ENCODE measurements at places on chromosomes 3 and 15. TPM values are rescaled to one million over a fixed set of nuclear protein-coding genes. Genes with fewer than 3 reads are reported as not detected.
A peak's percentile ranks its signal among the peaks of the same experiment; 100 is the strongest.

The FSIP1 gene
- 0.75 TPM for total RNA-seq

The NR2E3 gene
- not detected for total RNA-seq

The TBL1XR1 gene
- total RNA-seq = 176 TPM

The CELF6 gene
- total RNA-seq = 1.7 TPM

The SEMA7A gene
- total RNA-seq = 15.8 TPM

The CIB2 gene
- total RNA-seq = 0.88 TPM

The PARP15 gene
- 52.8 TPM for total RNA-seq

The FBXW12 gene
- not detected for total RNA-seq

The CLRN1 gene
- not detected for total RNA-seq

GRCh38 chr3:67860429-67860828, 206.0 kb upstream of the SUCLG2 start:
- H3K4me3 ChIP-seq = no peak overlapping the region
- no peak overlapping the region for H3K27ac ChIP-seq
- no peaks in the 10 kb centered on the region for H3K36me3 ChIP-seq

GRCh38 chr15:96333131-96334016, 2.9 kb downstream of the NR2F2 start:
- H3K4me3 ChIP-seq = peak overlapping the region; percentile 57
- H3K27ac ChIP-seq = peak overlapping the region; percentile 78
- peak; percentile 42 for DNase-seq
- H3K36me3 ChIP-seq = peaks cover 9% of the 10 kb centered on the region

DNA sequence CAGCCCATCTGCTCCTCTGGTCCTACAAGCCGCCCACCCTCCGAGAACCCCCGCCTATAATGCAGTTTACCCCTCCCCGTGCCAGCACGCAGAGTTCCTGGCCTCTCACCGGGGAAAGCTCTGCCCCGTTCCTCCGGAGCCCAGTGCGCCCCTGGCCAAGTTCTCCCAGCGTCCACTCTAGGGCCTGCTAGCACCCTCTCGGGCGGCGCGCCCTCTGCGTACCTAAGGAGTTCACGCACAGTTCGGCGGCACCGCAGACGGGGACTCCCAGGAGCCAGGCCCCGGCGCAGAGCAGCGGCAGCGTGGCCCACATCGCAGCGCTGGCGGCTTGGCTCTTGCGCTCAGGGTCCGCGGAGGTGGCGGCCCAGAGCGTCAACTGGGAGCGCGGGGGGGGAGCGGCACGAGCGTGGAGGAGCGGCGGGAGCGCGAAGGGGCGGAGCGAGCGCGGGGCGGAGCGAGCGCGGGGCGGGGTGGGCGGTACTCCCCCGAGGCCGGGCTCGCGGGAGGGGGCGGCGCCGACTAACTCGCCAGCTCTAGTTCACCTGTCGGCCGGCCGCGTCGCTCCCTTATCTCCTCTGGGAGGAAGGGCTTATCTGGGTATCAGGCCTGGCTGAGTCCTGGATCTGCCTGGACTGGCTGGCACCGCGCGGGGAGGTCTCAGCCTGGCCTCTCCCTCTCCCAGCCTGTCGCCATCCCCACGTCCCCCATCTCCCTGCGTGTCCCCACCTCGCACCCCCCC, at the start of gene CTSH:
Gene CTSH, minus strand, starts transcription at position 378 of the 739 bp plus-strand sequence. Its CDS starts 65 bp downstream, at position 313.
- H3K36me3 ChIP-seq = no peaks in the 10 kb centered on the region
- peaks cover 5% of the 10 kb centered on the region for H3K4me1 ChIP-seq
- no peak within 1 kb of the TSS for H3K27ac ChIP-seq
- H3K4me3 ChIP-seq = peak within 1 kb of the TSS; percentile 77

DNA sequence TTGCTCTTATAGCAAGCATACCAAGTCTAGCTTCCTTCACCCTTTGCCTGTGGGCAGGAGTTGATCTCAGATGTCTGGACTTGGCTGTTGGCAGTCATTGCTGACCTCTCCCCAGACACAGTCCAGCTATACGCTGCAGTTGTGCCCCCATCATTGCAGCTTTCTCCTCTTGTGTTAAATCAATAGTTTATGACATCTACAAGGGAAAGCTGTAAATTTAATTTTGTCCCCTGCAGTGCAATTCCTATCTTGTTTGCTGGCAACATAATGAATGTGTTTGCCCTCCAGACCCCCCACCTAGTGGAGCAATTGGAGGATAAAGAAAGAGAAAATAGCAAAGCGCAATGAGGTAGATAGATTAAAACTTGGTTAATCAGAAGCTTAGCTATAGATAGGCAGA, 280.2 kb downstream of the LSAMP start:
- H3K27me3 ChIP-seq = no peaks in the 10 kb centered on the region
- no peaks in the 10 kb centered on the region for H3K36me3 ChIP-seq
- H3K27ac ChIP-seq = no peak overlapping the region

GRCh38 chr3:62602129-62602770, 228.9 kb upstream of the FEZF2 start:
- no peak overlapping the region for H3K4me3 ChIP-seq
- no peak overlapping the region for H3K27ac ChIP-seq
- no peaks in the 10 kb centered on the region for H3K36me3 ChIP-seq

DNA sequence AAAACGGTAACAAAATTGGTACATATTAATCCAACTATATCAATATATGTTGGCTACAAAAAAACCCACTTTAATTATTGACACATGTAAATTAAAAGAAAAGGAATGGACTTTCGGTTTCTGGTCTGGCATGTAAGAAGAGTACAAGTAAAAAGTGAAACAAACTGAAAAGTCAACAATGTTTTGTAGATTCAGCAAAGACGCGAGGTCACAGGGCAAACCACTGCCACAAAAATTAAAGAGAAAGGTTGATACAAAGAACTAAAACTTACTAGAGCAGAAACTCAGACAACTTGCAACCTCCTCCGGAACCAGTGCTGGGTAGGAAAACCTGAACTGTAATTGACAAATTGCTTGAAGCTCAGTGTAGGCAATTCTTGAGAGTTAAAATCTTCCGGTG, 110.6 kb upstream of the ARPP21 start:
- H3K4me1 ChIP-seq = no peaks in the 10 kb centered on the region
- DNase-seq = no peak
- no peaks in the 10 kb centered on the region for H3K27me3 ChIP-seq

GRCh38 chr15:76844096-76844495, 61.0 kb downstream of the SCAPER start:
- peaks cover 18% of the 10 kb centered on the region for H3K36me3 ChIP-seq
- no peaks in the 10 kb centered on the region for H3K27me3 ChIP-seq
- H3K4me3 ChIP-seq = no peak overlapping the region

DNA sequence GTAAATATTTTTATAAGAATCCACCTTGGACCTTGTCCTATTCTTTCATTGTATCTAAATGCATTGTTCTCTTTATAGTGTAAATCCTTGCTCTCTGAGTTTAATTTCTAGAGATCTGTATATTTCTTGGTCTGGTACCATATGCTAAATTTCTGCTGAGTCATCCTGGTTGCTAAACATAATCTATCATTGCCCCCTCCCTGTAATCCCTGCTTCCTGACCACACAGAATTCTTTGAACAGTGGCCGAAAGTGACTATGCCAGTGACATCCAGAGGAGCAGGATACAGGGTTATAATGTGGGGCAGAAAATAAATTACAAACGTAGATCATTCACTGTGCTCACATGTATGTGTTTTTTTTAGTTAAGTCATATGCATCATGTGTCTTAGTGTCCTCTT, 143.1 kb downstream of the DIPK2A start:
- H3K27ac ChIP-seq = no peak overlapping the region
- DNase-seq = no peak
- no peaks in the 10 kb centered on the region for H3K4me1 ChIP-seq
- H3K36me3 ChIP-seq = no peaks in the 10 kb centered on the region
- no peak overlapping the region for H3K4me3 ChIP-seq

- no peak overlapping the region for H3K4me3 ChIP-seq
- H3K27ac ChIP-seq = no peak overlapping the region
- no peaks in the 10 kb centered on the region for H3K4me1 ChIP-seq
- no peak for DNase-seq
- H3K27me3 ChIP-seq = no peaks in the 10 kb centered on the region
- peaks cover 43% of the 10 kb centered on the region for H3K36me3 ChIP-seq
These were observed 49.1 kb upstream of the SATB1 start for GRCh38 chr3:18474202-18474601.

GRCh38 chr3:148083526-148084182, 614.0 kb upstream of the AGTR1 start:
- H3K4me1 ChIP-seq = no peaks in the 10 kb centered on the region
- no peaks in the 10 kb centered on the region for H3K36me3 ChIP-seq
- no peak overlapping the region for H3K4me3 ChIP-seq
- DNase-seq = no peak

- no peaks in the 10 kb centered on the region for H3K27me3 ChIP-seq
- H3K36me3 ChIP-seq = no peaks in the 10 kb centered on the region
- no peak overlapping the region for H3K4me3 ChIP-seq
- DNase-seq = no peak
- no peaks in the 10 kb centered on the region for H3K4me1 ChIP-seq
- H3K27ac ChIP-seq = no peak overlapping the region
These were observed 229.1 kb upstream of the ADAMTS9 start for GRCh38 chr3:64916937-64917336.

DNA sequence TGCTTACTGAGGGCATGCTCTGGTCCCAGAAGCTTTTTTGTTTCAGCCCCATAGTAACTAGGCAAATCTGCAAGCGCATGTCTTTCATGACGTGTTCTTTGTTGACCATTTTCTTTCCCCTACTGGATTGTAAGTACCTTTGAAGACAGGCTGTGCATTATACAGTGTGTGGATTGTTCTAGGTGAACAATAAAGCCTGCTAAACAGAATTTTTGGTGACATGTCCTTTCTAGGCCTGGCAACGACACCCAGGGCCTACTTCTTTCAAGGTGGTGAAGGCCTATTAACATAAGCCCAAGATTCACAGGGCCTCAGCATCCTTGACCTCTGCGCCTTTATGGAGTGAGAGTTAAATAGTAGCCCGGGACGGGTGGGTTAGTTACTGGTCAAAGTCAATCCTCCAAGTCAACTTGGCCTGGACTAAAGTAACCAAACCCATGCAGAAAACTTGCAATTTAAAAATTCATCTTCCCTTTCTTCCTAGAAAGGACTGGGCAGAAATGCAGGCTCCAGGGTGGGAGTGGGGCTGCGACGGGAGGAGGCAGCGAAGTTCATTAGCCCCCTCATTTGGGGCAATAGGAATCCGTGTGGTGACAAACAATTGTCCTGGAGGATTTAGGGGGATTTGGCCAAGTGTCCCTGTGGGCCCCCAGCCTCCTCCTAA, 37.6 kb upstream of the TRIM71 start:
- H3K4me1 ChIP-seq = peaks cover 5% of the 10 kb centered on the region
- no peak overlapping the region for H3K27ac ChIP-seq
- peaks cover 4% of the 10 kb centered on the region for H3K36me3 ChIP-seq
- DNase-seq = no peak
- H3K4me3 ChIP-seq = peak overlapping the region; percentile 90

GRCh38 chr15:57730876-57731275, 24.4 kb downstream of the POLR2M start:
- H3K36me3 ChIP-seq = peaks cover 2% of the 10 kb centered on the region
- H3K4me3 ChIP-seq = no peak overlapping the region
- H3K27me3 ChIP-seq = no peaks in the 10 kb centered on the region
- DNase-seq = no peak

DNA sequence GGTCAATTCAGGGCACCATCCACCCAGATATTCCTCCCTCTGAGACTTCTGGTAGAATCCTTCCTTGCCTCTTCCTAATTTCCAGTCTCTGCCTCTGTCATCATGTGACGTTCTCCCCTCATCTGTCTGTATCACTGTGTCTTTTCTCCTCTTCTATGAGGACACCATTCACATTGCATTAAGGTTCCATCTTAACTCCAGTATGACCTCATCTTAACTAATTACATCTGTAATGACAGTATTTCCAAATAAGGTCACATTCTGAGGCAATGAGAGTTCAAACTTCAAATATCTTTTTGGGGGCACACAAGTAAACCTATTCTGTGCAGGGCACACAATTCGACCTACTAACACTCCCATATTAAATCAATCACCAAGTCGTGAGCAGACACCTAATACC, 169.7 kb downstream of the FHIT start:
- H3K27ac ChIP-seq = no peak overlapping the region
- no peaks in the 10 kb centered on the region for H3K27me3 ChIP-seq
- no peak overlapping the region for H3K4me3 ChIP-seq
- no peaks in the 10 kb centered on the region for H3K36me3 ChIP-seq

- H3K27me3 ChIP-seq = no peaks in the 10 kb centered on the region
- no peaks in the 10 kb centered on the region for H3K36me3 ChIP-seq
- H3K4me3 ChIP-seq = no peak overlapping the region
- no peak overlapping the region for H3K27ac ChIP-seq
- no peaks in the 10 kb centered on the region for H3K4me1 ChIP-seq
These were observed 436.3 kb downstream of the ZNF385D start for GRCh38 chr3:21314688-21315087.

DNA sequence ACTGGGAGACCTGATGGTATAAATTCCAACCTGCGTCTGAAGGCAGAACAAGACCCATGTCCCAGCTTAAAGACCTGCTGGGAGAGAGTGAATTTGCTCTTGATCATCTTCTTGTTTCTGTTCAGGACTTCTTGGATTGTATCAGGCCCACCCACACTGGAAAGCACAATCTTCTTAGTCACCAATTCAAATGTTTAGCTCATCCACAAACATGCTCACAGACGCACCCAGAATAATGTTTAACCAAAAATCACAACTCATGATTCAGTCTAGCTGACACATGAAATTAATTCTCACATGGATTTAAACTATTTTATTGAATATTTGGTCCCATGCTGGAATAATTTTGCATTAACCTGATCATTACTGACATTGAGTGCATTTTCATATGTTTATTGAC, 37.8 kb upstream of the GOLGA6L2 start:
- no peak overlapping the region for H3K4me3 ChIP-seq
- DNase-seq = no peak
- peaks cover 3% of the 10 kb centered on the region for H3K4me1 ChIP-seq
- H3K36me3 ChIP-seq = no peaks in the 10 kb centered on the region
- H3K27me3 ChIP-seq = peaks cover 4% of the 10 kb centered on the region

- H3K27me3 ChIP-seq = peaks cover 9% of the 10 kb centered on the region
- H3K36me3 ChIP-seq = peaks cover 7% of the 10 kb centered on the region
- H3K27ac ChIP-seq = peak overlapping the region; percentile 68
- no peak for DNase-seq
- peaks cover 17% of the 10 kb centered on the region for H3K4me1 ChIP-seq
- peak overlapping the region; percentile 88 for H3K4me3 ChIP-seq
These were observed 9.4 kb downstream of the RPLP1 start for GRCh38 chr15:69462030-69462492.

DNA sequence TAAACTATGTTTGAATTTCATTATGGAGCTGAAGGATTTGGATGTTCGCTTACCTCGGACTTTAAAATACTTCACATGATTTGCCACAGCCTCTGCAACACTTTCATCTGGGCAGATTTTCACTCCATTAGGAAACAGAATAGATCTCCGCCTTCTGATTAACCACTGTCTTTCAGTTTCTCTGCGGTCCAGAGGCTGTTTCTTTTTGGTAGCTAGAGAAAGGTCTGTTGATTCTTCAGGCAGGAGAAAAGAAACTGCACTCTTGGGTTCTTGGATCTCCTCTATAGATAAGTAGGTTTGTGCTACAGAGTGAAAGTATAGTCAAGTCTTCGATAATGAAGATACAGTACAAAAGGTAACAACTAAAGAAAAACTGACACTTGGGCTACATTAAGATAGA, 844 bp downstream of the IMPG2 start:
- no peaks in the 10 kb centered on the region for H3K27me3 ChIP-seq
- DNase-seq = no peak
- no peaks in the 10 kb centered on the region for H3K4me1 ChIP-seq
- H3K4me3 ChIP-seq = no peak overlapping the region
- no peak overlapping the region for H3K27ac ChIP-seq

GRCh38 chr3:27311400-27311799, 57.8 kb downstream of the NEK10 start:
- no peaks in the 10 kb centered on the region for H3K36me3 ChIP-seq
- H3K27me3 ChIP-seq = peaks cover 12% of the 10 kb centered on the region
- no peak for DNase-seq
- H3K4me1 ChIP-seq = peaks cover 2% of the 10 kb centered on the region
- H3K4me3 ChIP-seq = no peak overlapping the region

GRCh38 chr15:84685304-84685703, 27.3 kb upstream of the NMB start:
- H3K4me1 ChIP-seq = peaks cover 5% of the 10 kb centered on the region
- DNase-seq = no peak
- H3K4me3 ChIP-seq = no peak overlapping the region
- peaks cover 35% of the 10 kb centered on the region for H3K36me3 ChIP-seq

All from activated naive CD8-positive, alpha-beta T cell treated with anti-CD3 and anti-CD28 coated beads, Interleukin-2, amount 10 ng/mL, durations not matched to agents 7 days and 5 days (primary cell).